Uterine smooth muscle cell (primary cell): ENCODE measurements at places on chromosomes 4 and X. TPM values are rescaled to one million over a fixed set of nuclear protein-coding genes. Genes with fewer than 3 reads are reported as not detected.

Gene RADX
- 5.4 and 12.0 TPM in 2 replicates for total RNA-seq

Gene FAM156B
- total RNA-seq: 17.2 and 18.8 TPM in 2 replicates

Gene ZMAT1
- total RNA-seq: 0.50 and 0.66 TPM in 2 replicates

Gene EGFL6
- total RNA-seq: not detected in 2 replicates

Gene DCLK2
- total RNA-seq: 10.3 and 14.1 TPM in 2 replicates

Gene KIT
- total RNA-seq: 0.89 and 1.00 TPM in 2 replicates

Gene KCNE5
- 0.12 and 0.33 TPM in 2 replicates for total RNA-seq

Gene GPR50
- total RNA-seq: not detected in 2 replicates
